ENCODE measurements at places on chromosomes 13 and 19.

DNA sequence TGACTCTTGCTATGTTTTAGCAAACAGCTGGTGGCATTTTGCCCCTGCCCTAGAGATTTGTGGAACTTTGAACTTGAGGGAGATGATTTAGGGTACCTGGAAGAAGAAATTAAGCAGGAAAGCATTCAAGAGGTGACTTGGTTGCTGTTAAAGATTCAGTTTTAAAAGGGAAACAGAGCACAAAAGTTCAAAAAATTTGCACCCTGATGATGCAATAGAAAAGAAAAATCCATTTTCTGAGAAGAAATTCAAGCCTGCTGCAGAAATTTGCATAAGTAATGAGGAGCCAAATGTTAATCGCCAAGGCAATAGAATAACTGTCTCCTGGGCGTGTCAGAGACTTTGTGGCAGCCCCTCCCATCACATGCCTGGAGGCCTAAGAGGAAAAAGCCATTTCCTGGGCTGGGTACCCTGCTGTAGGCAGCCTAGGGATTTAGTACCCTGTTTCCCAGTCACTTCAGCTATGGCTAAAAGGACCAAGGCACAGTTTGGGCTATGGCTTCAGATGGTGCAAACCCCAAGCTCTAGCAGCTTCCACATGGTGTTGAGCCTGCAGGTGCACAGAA lies 958.5 kb upstream of the MIR17HG start:
- DNase-seq, result no peak

DNA sequence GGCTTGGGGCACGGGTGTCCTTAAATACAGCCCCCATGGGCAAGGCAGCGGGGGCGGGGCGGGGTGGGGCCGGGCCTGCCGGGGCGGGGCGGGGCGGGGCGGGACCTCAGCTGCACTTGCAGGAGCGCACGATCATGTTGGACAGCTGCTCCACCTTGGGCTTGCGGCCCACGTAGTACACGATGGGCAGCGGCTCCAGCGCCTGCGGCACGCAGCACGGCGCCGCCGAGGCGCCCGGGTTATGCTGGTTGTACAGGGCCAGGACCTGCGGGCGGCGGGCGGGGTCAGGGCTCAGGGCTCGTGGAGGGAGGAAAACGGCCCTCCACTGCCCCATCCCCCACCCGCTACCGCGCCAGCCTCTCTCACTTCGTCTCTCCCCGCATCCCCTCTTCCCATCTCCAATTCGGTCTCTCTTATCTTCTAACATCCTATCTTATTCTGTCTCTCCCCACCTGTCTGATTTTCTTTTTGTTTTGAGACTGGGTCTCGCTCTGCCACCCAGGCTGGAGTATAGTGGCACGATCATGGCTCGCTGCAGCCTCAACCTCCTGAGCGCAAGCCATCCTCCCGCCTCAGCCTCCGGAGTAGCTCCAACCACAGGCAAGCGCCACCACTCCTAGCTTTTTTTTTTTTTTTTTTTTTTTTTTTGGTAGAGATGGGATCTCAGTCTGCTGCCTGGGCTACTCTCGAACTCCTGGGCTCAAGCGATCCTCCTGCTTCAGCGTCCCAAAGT lies 21.1 kb downstream of the CCDC97 start:
- no peak for DNase-seq

GRCh38 chr19:43498233-43498842 lies 6.2 kb downstream of the PHLDB3 start:
- no peak for DNase-seq

- DNase-seq, result no peak
These were observed 10.1 kb upstream of the LAIR2 start for GRCh38 chr19:54492568-54492967.

- DNase-seq, result no peak
These were observed 328.9 kb downstream of the DIAPH3 start for GRCh38 chr13:59834801-59835200.

DNA sequence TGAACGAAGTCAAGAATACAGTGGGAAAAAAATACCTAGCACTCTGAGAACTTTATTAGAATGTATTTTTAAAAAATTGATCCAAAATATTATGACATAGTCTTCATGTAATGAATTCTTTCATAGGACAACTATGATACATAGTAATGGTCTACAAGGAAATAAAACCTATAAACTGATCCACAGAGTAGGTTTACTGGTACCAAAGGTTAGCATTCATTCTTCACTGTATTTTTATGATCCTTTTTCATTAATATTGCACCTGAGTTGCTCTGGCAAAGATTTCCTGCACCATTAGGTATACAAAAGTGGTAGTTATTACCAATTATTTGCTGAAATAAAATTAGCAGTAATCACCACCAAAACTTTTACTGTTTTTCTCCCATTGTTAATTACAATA lies 4.2 kb downstream of the NEK3 start:
- DNase-seq, result no peak

GRCh38 chr19:10946958-10947657 lies 13.7 kb upstream of the SMARCA4 start:
- DNase-seq, result no peak

- DNase-seq, result no peak
These were observed 66.6 kb downstream of the COL4A1 start for GRCh38 chr13:110240352-110240751.

GRCh38 chr13:44096901-44097300 lies 217.2 kb downstream of the LACC1 start:
- DNase-seq, result no peak

- no peak for DNase-seq
These were observed 15.7 kb downstream of the CCDC124 start for GRCh38 chr19:17948514-17948900.

DNA sequence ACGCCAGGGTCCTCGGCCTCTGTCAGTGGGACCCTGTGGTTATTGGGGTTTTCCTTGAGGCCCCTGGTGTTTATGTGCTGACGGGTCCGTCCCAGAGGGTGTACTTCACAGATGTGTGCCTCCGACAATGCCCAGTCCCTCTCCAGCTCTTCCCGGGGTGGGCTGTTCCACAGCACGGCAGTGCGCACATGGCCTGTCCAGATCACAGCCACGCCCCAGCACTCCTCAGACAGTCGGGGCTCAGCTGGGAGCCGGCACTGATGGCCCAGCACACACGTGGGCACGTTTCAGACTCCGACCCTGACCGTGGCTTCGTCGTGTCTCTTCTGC lies 16.9 kb upstream of the F7 start:
- no peak for DNase-seq

DNA sequence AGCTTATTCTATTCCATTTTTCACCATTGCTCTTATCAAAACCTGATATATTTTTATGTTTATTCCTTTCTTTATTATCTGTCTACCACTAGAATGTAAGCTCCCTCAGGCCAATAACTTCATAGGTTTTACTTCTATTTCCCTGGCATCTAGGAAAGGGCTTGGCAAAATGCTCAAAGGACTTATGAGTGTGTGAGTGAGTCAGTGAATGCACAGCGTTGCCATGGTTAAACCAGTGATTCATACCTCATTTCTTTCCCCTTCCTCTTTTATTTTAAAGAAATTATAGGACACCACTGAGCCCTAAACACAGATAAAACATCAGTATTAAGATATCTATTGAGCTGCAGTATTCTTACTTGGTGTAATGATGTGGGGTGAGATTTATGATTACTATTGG lies 162.1 kb downstream of the GPC6 start:
- DNase-seq, result no peak

- DNase-seq, result no peak
These were observed 25.1 kb downstream of the ARHGEF18 start for GRCh38 chr19:7373862-7374261.

- no peak for DNase-seq
These were observed 97.4 kb downstream of the STK24 start for GRCh38 chr13:98479496-98480003.

- no peak for DNase-seq
These were observed 27.4 kb upstream of the SCEL start for GRCh38 chr13:77507931-77508776.

- no peak for DNase-seq
These were observed 140.6 kb downstream of the SIPA1L3 start for GRCh38 chr19:38047641-38048040.

- no peak for DNase-seq
These were observed 4.5 kb upstream of the B3GNT8 start for GRCh38 chr19:41431426-41432386.

DNA sequence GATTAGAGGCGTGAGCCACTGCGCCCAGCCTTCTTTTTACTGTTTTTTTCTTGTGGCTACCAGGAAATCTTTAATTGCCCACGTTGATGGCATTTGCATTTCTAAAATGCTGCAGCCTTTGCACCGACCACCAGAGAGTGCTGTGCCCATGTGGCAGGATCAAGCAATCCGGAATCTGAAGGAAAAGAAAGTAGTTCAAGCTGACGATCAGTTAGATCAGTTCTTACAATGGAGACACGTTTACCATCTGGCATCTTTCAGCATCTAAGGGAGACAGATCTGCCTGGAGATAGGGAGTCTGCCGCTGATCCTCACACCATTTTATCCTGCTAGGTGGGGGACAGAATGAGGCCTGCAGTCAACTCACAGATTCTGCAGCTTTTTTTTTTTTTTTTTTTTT lies 19.9 kb downstream of the TINCR start:
- DNase-seq, result no peak

DNA sequence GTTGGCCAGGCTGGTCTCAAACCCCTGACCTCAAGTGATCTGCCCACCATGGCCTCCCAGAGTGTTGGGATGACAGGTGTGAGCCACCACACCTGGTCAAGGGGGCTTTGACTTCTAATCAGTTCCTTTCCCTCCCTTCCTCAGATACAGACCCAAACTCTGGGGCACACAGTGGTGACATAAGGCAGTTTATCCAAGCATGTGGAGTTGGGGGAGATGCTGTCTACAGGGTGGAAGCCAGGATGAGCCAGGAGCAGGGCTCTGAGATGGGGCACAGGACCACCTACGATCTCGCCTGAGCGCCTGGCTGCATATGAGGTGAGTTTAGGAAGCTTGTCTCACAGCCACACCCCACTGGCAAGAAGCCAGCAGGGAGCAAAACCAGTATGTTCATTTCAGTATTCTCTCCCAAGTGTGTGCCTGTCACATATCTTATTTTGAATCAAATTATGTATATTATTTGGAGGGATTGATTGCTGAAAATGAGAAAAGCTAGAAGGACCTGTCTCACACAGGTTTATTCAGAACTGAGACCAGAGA lies 67.7 kb downstream of the KCTD15 start:
- no peak for DNase-seq

DNA sequence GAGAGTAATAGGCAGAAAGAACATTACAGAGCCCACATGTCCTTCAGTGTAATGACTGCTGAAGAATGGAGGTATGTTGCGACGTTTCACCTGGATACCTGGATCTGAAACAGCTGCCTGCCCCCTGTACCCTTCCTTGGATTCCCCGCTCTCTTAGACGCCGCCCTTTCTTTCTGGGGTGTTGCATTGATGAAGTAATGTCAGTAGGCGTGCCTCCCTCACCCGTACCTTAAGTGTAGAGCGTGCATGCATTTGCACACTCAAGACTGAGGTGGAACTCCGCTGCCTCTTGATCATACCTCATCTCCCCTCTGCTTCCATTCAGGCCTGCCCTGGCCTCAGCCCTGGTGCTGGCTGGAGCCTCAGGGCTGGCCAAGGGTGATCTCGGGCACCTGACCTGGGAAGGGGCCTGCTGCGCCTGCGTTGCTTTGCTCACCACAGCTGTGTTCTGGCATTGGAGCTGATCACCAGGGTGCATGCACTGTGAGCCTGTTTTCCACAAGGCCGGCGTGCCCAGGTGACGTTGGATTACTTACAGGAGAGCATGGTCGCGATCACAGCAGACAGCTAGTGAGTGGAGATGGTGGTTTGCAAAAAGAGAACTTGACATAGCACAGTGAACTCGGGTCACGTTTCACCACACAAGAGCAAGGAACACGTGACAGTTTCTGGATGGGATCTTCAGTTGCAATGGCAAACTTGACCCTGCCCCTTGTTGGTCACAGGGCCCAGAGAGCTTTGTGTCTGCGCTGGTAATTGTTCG lies 99.0 kb downstream of the ARHGEF7 start:
- DNase-seq, result no peak

- no peak for DNase-seq
These were observed 83.3 kb downstream of the KCTD15 start for GRCh38 chr19:33879818-33880575.

DNA sequence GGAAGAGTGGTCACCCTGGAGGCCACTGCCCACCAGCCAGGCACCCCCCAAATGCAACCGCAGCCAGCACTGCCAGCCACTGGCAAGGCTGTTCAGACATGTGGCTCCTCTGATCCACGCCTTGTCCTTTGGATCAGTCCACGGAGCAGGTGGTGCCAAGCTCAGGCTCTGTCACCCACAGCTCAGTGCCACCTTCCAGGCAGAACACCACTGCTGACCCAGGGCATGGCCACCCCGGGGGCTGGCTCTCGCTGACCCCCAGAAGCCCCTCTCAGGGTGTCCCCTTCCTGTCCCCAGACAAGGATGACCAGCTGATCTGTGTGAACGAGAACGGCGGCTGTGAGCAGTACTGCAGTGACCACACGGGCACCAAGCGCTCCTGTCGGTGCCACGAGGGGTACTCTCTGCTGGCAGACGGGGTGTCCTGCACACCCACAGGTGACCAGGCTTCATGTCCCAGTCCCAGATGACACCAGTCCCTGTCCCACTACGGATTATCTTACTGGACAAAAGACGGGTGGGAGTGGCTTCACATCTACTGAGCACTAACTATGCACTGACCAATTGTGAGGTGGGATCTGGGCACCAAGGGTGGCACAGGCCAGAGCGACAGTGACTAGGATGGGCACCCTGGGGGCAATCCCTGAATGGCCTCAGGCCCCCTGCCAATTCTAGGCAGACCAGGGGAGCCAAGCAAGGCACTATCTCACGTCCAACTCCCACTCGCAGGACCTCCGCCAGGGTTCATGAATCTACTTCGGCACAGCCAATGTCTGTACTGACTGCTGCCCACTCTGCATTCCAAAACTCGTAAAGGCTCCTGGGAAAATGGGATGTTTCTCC lies 7.0 kb upstream of the F10 start:
- no peak for DNase-seq

DNA sequence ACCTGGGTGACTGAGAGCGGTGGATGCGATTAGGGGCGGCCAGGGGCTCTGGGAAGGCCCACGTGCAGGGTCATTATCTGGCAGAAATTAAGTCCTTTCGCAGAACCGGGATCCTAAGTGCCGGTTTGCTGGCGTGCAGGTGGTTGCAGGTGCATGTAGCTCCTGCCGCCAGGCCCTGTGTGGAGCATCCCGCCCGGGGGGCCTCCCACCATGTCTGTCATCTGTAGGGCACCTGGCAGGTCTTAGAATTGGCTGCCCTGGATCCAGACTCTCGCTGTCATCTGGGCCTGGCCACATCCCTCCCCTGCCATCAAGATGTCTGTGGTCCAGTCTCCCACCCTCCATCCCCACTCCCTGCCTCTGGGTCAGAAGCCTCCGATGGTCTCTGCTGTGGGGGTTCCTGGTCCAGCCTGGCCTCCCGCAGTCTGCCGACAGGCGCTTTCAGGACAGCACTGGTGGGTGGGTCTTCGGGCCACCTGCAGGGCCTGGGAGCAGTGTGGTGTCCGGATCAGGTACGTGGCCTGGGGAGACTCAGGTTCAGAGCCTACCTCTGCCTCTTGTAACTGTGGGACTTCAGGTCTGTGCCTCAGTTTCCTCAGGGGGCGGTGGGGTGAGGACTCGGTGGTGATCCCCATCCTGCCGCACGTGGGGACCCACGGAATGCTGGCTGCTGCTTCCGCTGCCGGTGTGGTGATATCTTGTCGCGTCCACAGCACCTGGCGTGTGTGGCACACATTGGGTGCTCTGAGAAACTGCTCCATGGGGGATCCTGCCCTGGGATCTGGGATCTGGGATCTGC lies 5.4 kb downstream of the GNA11 start:
- no peak for DNase-seq

All from stimulated activated naive CD4-positive, alpha-beta T cell (primary cell).